ENCODE measurements at places on chromosomes 2 and 18.

DNA sequence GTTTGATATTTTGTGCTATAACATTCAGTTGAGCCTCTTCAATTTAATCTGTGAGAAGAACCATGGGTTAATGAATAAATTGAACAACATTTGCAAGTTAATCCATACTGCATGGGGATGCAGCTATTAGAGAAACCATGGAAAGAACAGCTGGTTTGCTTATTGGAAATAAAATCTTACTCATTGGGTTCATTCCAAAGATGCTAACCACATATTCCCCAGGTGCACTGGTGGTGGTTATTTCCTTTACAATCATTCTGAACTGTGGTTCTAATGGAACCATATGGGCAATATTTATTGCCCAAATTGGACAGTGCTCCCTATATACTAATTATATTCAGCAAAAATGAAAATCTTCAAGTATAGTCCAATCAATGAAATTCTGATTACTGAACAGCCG, 1200.4 kb upstream of the CDH2 start:
- DNase-seq, result no peak

DNA sequence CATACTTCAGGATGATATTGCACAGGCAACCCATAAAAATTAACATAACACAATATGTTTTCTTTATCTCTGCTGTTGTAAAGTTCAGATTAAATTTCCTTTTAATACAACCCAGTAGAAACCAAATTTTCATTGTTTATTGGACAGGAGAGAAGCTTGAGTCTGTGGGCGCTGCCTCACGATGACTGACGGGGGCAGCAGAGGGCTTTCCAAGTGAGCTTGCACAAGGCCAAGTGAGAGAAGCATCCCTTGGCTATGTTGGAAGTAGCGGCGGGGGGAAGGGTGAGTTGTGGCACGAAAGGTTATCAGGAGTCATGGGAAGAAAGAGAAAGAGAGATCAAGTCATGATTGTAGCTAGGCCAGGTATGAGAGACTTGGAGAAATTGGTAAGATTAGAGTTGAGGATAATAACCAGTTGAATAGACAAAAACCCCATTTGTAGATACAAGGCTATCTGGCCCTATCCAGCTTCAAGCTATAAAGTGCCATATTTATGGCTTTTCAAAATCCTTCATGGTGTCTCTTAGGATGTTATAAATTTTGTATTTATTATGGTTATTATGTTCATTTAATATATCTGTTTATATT, 413.7 kb upstream of the FAM98A start:
- DNase-seq, result no peak

DNA sequence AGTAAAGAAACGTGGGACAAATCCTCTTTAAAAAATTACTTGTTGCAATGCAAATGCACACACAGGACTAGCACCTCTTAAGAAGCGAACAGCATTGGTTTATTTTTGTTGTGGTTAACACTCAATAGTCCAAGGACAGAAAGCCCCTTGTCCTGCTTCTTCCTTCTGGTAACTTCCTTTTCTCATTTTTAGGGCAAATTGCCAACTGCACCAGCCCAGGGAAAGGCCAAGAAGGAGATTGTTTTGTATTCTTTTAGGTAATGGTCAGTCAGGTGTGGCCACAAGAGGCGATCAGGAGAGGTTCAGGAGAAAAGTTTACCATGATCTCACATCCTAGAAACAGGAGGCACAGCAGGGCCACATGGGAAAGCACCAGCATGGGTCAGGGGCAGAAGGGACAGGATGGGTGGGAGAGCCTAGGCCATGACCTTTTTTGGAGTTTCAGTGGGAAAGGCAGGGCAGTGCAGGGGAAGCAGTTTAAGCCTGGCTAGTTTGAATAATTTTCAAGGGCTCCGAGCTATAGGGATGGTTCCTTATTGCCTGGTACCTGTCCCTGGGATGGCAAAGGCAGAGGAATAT, 73.0 kb downstream of the CHRNA1 start:
- no peak for DNase-seq

- DNase-seq, result no peak
Measured at GRCh38 chr18:24790347-24790746, 329.9 kb downstream of the HRH4 start.

DNA sequence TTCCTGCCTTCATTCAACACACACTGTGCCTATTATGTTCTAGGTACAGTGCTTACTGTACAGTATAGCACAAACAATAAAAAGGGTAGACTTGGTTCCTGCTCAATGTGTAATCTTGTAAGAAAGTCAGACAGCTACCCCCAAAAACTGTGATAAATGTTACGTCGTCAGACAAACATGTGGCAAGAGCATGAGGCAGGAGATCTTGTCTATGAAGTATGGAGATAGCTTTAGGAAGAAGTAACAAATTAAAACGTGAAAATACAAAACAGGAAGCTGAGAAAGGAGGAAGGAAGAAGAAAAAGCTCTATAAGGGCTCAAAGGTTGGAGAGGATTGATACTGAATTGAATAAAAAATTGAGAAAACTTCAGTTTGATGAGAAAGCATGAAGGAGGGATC, 276.2 kb upstream of the HNRNPA3 start:
- DNase-seq, result no peak

GRCh38 chr2:70321370-70321769, 19.5 kb upstream of the FAM136A start:
- no peak for DNase-seq

GRCh38 chr2:39550701-39551285, 113.7 kb upstream of the MAP4K3 start:
- DNase-seq, result no peak

GRCh38 chr2:240111253-240111652, 24.9 kb downstream of the COPS9 start:
- DNase-seq, result no peak

DNA sequence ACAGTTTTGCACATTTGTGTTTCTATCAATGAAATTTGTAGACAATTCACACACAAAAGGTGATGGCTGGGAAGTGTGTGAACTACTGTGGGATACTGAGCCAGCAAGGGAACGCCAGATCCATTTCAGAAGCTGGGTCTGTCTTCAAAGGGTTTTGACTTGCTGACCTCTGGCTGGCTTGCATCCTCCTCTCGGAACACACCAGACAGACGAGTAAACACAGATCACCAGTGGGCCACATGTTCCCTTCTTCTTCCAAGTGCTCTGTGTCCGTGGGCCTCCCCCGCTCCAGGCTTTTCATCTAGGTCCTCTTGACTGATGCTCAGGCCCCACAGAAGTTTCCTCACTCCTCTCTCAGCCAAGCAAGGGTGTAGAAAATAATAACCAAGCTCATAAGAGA, 122.2 kb upstream of the OSR1 start:
- DNase-seq, result no peak

DNA sequence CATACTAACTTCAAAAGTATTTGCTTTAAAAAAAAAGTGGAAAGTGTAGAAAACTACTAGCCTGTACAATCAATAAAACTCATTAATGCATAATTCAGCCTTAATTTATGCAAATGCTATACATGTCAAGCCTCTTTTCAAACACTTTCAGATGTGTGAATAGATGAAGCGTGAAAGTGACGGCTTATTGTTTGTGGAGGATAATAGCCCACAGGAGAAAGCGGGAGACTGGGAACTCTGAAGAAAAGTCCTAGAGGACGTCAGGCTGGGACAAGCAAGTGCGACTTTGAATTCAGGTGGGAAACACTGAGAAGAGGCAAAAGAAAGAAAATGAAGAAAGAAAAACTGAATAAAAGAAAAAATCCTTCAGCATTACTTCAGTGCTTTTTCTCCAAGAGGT, 108.5 kb downstream of the STK39 start:
- no peak for DNase-seq

- DNase-seq, result no peak
Measured at GRCh38 chr2:111167076-111167862, 46.6 kb downstream of the BCL2L11 start.

DNA sequence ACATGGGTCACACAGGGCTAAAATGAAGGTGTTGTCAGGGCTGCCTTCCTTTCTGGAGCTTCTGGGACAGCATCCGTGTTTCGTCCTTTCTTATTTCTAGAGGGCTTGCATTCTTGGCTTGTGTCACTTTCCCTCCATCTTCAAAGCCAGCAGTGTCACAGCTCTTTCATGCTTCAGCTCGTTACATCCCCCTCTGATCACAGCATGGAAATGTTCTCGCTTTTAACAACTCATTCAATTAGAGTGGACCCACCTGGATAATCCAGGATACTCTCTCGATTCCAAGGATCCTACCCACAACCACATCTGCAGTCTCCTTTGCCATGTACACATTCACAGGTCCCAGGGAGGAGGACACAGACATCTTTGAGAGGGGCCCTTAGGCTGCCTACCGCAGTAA, 316.2 kb upstream of the FIGN start:
- DNase-seq, result no peak

Data from stimulated activated CD8-positive, alpha-beta memory T cell treated with anti-CD3 and anti-CD28 coated beads, Interleukin-15, amount 100 ng/mL, for 48 hours (primary cell).